HFFc6 (cell line): ENCODE measurements at places on chromosomes 7 and 10. TPM values are rescaled to one million over a fixed set of nuclear protein-coding genes. Genes with fewer than 3 reads are reported as not detected.

The IDI2 gene
- total RNA-seq: not detected in 2 replicates

DNA sequence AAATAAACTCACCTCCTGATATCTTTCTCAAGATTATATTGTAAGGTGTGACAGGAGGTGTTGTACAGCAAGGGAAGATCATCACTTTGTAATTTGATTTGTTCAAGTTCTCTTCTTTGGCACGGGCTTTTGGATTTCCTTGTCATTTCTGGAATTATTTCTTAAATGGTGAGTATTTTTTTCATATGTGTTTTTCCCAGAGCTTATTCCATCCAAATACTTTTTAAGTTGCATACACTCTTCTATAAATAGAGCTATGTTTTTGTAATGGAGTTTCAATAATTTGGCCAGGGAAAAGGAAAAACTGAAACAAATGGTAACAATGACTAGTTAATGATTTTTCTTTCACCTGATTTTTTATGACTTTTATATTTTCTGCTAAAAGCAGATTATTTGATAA, 92.5 kb downstream of the CFAP58 start:
- DNase-seq: no peak

The DOCK1 gene
- total RNA-seq: 52.8 to 59.9 TPM (median 56.0 TPM) in 3 replicates

GRCh38 chr10:45421221-45422097, 47.4 kb downstream of the ALOX5 start:
- no peak for DNase-seq

DNA sequence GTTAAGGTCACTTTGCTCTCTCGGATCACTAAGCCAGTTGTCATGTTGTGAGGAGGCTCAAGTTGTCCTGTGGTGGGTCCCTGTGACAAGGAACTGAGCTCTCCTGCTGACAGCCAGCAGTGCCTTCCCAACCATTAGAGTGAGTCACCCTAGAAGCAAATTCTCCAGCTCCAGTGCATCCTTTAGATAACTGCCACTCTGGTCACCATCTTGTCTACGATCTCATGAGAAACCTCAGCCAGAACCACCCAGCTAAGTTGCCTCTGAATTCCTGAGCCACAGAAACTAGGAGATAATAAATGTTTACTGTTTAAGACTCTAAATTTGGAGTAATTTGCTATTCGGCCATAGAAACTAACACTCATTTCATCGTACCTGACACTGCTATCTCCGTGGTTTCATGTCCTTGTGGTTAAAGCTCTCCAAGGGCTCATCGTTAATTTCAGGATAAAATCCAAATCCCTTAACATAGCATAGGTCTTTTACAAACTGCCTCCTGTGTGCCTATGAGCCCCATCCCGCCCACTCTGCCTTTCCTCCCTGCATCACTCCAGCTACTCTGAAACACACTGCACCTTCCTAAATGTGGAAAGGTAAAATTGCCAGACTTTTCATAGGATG, 56.5 kb upstream of the WIPF3 start:
- DNase-seq: peak; percentile 1

- DNase-seq: no peak
Measured at GRCh38 chr10:43254881-43255633, 11.8 kb downstream of the RASGEF1A start.

The EPO gene
- total RNA-seq: not detected in 3 replicates

GRCh38 chr10:23095966-23096801, 805 bp downstream of the MSRB2 start:
- DNase-seq: peak; percentile 43

- DNase-seq: no peak
Measured at GRCh38 chr10:34183016-34183796, 631.9 kb downstream of the PARD3 start.

The C10orf62 gene
- not detected in 3 replicates for total RNA-seq

- DNase-seq: no peak
Measured at GRCh38 chr7:18702071-18702829, 206.7 kb downstream of the HDAC9 start.
